ENCODE measurements at places on chromosomes 6 and 20. TPM values are rescaled to one million over a fixed set of nuclear protein-coding genes. Genes with fewer than 3 reads are reported as not detected.

SMLR1 gene
- total RNA-seq = not detected

GLP1R gene
- total RNA-seq = not detected

VWA7 gene
- total RNA-seq = 0.74 TPM

DEFB124 gene
- not detected for total RNA-seq

ANGPT4 gene
- 0.98 TPM for total RNA-seq

CD40 gene
- total RNA-seq = 24.6 TPM

IL17F gene
- not detected for total RNA-seq

IL20RA gene
- 21.9 TPM for total RNA-seq

SLPI gene
- total RNA-seq = 431 TPM

TRIM10 gene
- not detected for total RNA-seq

- DNase-seq = no peak
- H3K36me3 ChIP-seq = no peaks in the 10 kb centered on the region
- H3K27me3 ChIP-seq = no peaks in the 10 kb centered on the region
- H3K27ac ChIP-seq = no peak overlapping the region
- no peak overlapping the region for H3K4me3 ChIP-seq
Measured at GRCh38 chr20:54220722-54221121, 12.8 kb downstream of the PFDN4 start.

- peaks cover 20% of the 10 kb centered on the region for H3K4me1 ChIP-seq
- no peak overlapping the region for H3K27ac ChIP-seq
- DNase-seq = no peak
- no peak overlapping the region for H3K4me3 ChIP-seq
Measured at GRCh38 chr6:70282312-70282918, 20.5 kb downstream of the COL9A1 start.

DNA sequence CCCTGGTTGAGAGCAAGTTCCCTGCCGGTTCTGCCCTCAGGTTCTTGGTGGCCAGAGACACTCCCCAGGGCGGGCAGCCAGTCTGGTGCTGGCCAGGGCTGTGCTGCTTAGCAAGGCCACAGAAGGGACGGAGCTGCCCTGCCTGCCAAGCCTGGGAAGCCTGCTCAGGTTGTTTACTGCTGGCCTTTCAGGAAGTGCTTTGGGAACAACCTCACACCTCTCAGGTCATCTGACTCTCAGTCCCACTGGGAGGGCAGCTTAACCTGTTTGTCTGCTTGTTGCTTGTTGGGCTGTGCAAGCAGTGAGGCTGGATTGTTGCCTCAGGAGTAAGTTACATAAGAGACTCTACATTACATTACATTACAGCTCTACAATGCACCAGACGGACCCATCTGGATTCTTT, 75.8 kb upstream of the AFDN start:
- peak overlapping the region; percentile 15 for H3K4me3 ChIP-seq
- H3K36me3 ChIP-seq = no peaks in the 10 kb centered on the region
- DNase-seq = no peak
- H3K27ac ChIP-seq = no peak overlapping the region
- peaks cover 33% of the 10 kb centered on the region for H3K4me1 ChIP-seq

DNA sequence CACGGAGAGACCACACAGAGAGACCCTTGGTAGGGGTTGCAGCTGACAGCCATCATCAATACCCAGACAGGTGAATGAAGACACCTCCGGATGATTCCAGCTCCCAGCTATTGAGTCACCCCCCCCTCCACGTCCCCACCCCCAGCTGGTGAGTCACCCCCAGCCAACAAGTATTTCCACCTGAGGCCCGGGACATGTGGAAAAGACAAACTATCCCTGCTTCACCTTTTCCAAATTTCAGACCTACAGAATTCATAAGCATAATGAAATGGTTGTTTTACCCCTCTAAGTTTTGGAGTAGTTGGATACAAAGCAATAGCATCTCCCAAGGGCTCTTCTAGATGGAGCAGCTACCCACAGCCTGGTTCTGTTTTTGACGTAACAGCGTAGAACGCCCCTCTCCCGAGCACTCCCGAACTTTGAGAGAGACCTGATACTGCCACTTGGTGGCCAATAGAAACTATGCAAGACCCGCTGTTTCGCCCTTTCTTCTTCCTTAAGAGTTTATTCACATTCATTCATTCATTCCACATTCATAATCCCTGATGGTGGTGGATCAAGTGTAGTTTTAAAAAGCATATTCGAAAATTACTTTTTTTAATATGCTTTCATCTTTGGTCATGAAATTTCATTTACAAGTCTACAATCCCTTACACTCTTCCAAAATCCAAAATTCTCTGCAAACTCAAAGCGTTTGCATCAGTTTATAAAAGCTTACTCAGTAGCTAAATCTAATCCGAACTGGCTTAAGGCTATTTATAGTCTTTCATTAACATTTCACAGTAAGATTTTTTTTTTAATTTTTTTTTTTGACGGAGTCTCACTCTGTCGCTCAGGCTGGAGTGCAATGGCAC, 15.1 kb upstream of the PPP1R16B start:
- no peaks in the 10 kb centered on the region for H3K4me1 ChIP-seq
- DNase-seq = no peak
- no peaks in the 10 kb centered on the region for H3K36me3 ChIP-seq
- no peaks in the 10 kb centered on the region for H3K27me3 ChIP-seq

GRCh38 chr6:169738204-169738975, 13.0 kb downstream of the DYNLT2 start:
- no peak overlapping the region for H3K4me3 ChIP-seq
- H3K27ac ChIP-seq = no peak overlapping the region
- H3K36me3 ChIP-seq = no peaks in the 10 kb centered on the region

- H3K4me3 ChIP-seq = no peak overlapping the region
- H3K4me1 ChIP-seq = no peaks in the 10 kb centered on the region
- no peaks in the 10 kb centered on the region for H3K27me3 ChIP-seq
- H3K36me3 ChIP-seq = peaks cover 9% of the 10 kb centered on the region
Measured at GRCh38 chr6:41801380-41801779, 13.9 kb downstream of the TOMM6 start.

DNA sequence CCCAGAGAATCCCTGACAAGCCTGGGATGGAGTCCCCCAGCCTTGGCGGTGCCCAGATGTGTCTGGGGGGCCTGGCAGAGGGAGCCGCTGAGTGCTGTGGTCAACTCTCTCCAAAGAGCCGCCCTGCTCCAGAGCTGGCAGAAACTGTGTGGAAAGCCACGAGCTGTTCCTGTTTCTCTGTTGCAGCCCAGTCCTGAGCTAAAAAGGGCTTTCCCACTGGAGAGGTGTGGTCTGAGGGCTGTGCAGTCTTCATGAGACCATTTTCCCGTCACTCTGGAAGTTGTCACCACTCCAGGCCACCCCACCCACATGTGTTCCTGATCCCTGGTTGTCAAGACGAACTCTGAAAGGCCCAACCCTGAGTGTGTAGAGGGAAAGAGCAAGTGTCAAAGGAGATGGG, 99.7 kb upstream of the KCNK16 start:
- H3K27ac ChIP-seq = no peak overlapping the region
- no peaks in the 10 kb centered on the region for H3K27me3 ChIP-seq
- no peaks in the 10 kb centered on the region for H3K36me3 ChIP-seq
- no peak overlapping the region for H3K4me3 ChIP-seq
- H3K4me1 ChIP-seq = peaks cover 17% of the 10 kb centered on the region
- peak; percentile 77 for DNase-seq

- no peak overlapping the region for H3K4me3 ChIP-seq
- H3K36me3 ChIP-seq = no peaks in the 10 kb centered on the region
- no peak overlapping the region for H3K27ac ChIP-seq
- DNase-seq = no peak
- H3K4me1 ChIP-seq = no peaks in the 10 kb centered on the region
Measured at GRCh38 chr6:73085443-73085871, 139.8 kb downstream of the KHDC1L start.

- no peak overlapping the region for H3K4me3 ChIP-seq
- no peak overlapping the region for H3K27ac ChIP-seq
- H3K27me3 ChIP-seq = no peaks in the 10 kb centered on the region
- DNase-seq = no peak
- H3K36me3 ChIP-seq = no peaks in the 10 kb centered on the region
Measured at GRCh38 chr6:138970856-138971425, 17.1 kb downstream of the REPS1 start.

GRCh38 chr6:111871725-111872400, 1.4 kb downstream of the FYN start:
- H3K4me3 ChIP-seq = peak overlapping the region; percentile 90
- DNase-seq = no peak
- H3K4me1 ChIP-seq = peaks cover 45% of the 10 kb centered on the region
- H3K27me3 ChIP-seq = no peaks in the 10 kb centered on the region
- peak overlapping the region; percentile 93 for H3K27ac ChIP-seq

- H3K4me1 ChIP-seq = peaks cover 33% of the 10 kb centered on the region
- no peak for DNase-seq
- no peak overlapping the region for H3K27ac ChIP-seq
- H3K27me3 ChIP-seq = no peaks in the 10 kb centered on the region
- no peak overlapping the region for H3K4me3 ChIP-seq
Measured at GRCh38 chr6:47483853-47484546, 6.4 kb downstream of the CD2AP start.

DNA sequence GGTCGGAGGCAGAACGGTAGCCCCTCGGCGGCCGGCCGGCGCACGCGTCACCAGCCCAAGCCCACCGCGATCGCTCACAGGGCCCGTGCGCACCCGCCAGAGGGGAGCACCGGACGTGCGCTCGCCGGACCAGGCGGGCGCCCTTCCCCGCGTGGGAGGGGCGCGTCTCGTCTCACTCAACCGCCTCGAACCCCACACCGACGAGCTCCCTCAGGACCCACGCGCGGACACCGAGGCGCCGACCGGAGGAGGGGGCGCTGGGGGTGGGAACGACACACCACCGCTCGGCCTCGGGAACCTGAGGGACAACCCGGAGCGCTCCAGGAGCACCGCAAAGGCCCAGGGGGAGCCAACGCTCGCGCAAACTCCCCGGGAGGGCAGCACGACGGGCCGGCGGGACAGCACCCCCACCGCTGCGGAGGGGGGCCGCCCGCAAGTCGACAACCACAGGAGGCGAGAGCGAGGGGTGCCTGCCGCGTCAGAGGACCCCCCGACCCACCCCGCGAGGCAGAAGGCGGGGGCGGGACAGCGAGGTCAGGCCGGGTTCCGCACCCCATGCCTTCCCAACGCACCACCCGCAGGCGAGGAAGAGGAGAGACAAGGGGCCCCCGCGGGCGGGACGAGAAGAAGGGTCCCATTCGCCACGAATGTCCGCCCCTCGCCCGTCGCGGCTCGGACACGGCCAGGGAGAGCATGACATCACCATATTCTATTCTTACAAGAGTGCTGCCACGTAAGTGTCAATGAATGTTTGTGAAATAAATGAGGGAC, 512.7 kb upstream of the ZNF337 start:
- H3K27me3 ChIP-seq = peaks cover 10% of the 10 kb centered on the region
- no peak overlapping the region for H3K4me3 ChIP-seq
- DNase-seq = no peak
- no peaks in the 10 kb centered on the region for H3K36me3 ChIP-seq
- no peak overlapping the region for H3K27ac ChIP-seq

GRCh38 chr20:20528861-20529260, 161.0 kb downstream of the INSM1 start:
- no peak overlapping the region for H3K4me3 ChIP-seq
- DNase-seq = no peak
- H3K27ac ChIP-seq = no peak overlapping the region
- no peaks in the 10 kb centered on the region for H3K4me1 ChIP-seq
- H3K36me3 ChIP-seq = no peaks in the 10 kb centered on the region

- no peaks in the 10 kb centered on the region for H3K4me1 ChIP-seq
- no peak overlapping the region for H3K4me3 ChIP-seq
- no peak overlapping the region for H3K27ac ChIP-seq
- H3K36me3 ChIP-seq = no peaks in the 10 kb centered on the region
Measured at GRCh38 chr6:87237804-87238203, 82.4 kb downstream of the ZNF292 start.

GRCh38 chr6:126376682-126377081, 36.8 kb downstream of the CENPW start:
- H3K27me3 ChIP-seq = no peaks in the 10 kb centered on the region
- no peak for DNase-seq
- no peaks in the 10 kb centered on the region for H3K36me3 ChIP-seq
- no peaks in the 10 kb centered on the region for H3K4me1 ChIP-seq
- H3K27ac ChIP-seq = no peak overlapping the region
- H3K4me3 ChIP-seq = no peak overlapping the region

DNA sequence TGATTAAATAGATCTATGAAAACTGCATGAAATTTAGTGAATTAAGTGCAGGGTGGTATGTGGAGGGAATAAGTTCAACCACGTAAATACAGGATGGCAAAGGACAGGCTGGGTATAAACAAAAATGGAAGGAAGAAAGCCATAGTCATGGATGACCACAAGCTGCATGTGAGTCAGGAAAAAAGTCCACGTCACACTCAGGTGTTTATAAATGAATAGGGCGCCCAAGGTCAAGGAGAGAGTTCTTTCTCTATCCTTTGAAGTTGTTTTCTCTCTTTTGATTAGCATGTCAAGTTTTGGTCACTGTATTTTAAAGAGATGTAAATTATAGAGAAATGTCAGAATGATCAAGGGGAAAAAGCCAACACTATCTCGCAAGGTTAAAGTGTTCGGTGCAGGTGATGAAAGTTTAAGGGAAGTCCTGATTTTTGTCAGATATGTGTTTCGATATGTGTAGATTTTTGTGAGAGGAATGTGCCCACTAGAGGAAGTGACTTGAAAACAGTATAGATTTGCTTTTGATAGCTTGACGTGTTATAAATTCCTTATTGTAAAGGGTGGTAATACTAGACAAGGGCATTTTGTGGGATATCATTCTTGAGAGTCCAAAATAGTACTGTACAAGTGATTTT, 58.7 kb downstream of the MAP3K4 start:
- H3K36me3 ChIP-seq = no peaks in the 10 kb centered on the region
- H3K4me3 ChIP-seq = no peak overlapping the region
- no peak for DNase-seq
- H3K4me1 ChIP-seq = no peaks in the 10 kb centered on the region
- no peaks in the 10 kb centered on the region for H3K27me3 ChIP-seq
